ENCODE measurements at places on chromosomes 3 and 15.
A peak's percentile ranks its signal among the peaks of the same experiment; 100 is the strongest.

DNA sequence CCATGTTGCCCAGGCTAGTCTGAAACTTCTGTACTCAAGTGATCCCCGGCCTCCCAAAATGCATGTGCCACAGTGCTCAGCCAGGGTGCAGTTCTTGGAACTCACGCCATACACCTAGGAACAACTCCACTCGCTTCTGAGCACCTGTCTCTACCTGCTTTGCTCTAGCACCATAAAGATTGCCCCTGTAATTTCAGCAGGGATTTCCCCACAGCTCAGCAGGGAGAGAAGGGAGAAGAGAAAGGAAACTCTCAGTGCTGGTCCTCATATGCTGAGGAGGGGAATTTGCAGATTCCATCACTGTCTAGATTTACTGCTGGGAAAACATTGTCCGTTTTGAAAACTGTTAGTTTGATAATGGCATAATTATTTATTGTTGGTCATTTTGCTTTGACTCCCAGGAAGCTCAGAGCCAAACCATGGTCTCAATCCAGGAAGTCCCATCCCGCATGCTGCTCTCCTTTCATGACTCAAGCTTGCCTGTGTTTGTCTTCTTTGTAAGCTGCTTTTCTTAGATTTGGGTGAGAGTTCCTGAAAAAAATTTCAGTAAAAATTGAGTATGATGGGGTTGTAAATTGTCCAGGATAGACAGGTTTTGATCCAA, 24.2 kb downstream of the TRIM71 start:
- no peak for DNase-seq

- no peak for DNase-seq
Observed at GRCh38 chr3:143832433-143832832, 15.8 kb downstream of the SLC9A9 start.

- no peak for DNase-seq
Observed at GRCh38 chr3:10628891-10629670, 123.7 kb upstream of the ATP2B2 start.

DNA sequence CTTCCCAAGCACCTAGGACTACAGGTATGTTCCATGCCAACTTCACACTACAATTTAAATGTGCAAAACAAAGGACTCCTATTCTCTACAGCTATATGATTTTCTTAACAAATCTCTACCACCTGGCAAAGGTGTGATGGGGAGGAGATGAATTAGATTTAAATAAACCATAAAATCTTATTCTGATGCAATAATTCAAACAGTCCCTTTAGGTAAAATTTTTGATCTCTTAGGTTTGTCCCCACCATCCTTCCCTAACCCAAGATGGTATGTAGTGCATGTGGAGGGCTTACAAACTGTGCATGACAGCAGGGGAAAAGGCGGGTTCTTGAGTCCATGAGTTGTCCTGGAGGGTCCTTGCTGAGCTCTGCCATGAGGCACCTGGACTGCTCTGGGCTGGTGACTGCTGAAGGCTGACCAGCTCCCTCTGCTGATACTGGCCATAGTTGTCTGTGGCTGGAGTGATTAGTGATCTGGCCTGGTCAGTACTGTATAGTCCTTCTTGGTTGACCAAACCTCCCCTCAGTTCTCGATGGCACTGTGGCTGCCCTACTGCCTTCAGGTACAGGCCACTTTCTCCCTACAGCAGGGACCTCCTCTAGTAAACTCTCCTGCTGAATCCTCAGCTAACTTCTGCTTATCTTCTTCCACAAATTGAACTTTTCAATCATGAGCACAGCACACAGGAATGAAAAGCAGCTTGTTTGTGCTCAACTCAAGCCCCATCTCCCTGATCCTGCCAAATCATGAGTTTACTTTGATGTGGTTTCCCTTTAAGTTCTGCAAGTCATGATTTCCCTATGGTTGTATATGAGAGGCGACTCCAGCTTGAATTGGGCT, 30.1 kb downstream of the CFAP161 start:
- peak; percentile 63 for DNase-seq

- DNase-seq = no peak
Observed at GRCh38 chr3:148763156-148763680, 64.4 kb upstream of the CPB1 start.

- no peak for DNase-seq
Observed at GRCh38 chr3:48409291-48410201, 20.3 kb downstream of the PLXNB1 start.

GRCh38 chr3:135226057-135226456, 431.0 kb downstream of the EPHB1 start:
- no peak for DNase-seq

- no peak for DNase-seq
Observed at GRCh38 chr3:194093842-194094241, 42.1 kb upstream of the HES1 start.

GRCh38 chr3:28973609-28974008, 307.3 kb upstream of the RBMS3 start:
- peak; percentile 8 for DNase-seq

- DNase-seq = no peak
Observed at GRCh38 chr3:122880173-122880572, 85.3 kb downstream of the SLC49A4 start.

All from fibroblast of skin of left quadriceps (primary cell).